ENCODE measurements at places on chromosomes 3 and 15.

- no peak for DNase-seq
Measured at GRCh38 chr15:85583442-85583841, 203.0 kb downstream of the AKAP13 start.

DNA sequence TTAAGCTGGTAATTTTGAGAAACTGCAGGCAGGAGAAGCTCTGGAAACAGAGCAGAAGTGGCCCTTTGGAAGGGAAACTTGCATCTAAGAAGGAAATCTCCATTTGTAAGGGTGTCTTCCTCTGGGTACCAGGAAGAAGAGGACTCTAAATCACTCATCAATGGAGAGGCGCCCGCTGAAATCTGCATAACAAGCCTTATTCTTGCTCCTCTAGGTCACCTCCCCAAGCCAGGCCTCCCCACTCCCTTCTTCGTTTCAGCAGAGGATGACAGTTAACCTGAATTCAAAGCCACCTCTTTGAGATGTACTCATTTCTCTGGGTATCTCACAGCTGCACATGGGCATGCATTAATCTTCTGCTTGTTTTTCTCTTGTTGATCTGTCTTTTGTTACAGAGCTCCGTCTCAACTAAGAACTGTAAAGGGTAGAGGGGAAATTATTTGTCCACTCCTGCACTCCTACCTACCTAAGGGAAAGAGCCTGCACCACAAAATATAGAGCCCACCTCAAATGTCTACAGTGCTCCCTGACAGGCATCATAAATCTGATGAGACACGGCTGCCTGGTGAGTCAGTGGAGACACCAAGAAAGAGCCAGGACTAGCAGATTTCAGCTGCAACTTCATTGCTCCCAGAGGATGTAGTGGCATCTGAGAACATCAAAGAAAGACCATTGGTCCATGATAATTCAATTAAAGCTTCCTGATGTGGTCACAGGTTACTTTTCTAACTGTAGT, 51.5 kb downstream of the GABRB3 start:
- DNase-seq: no peak

DNA sequence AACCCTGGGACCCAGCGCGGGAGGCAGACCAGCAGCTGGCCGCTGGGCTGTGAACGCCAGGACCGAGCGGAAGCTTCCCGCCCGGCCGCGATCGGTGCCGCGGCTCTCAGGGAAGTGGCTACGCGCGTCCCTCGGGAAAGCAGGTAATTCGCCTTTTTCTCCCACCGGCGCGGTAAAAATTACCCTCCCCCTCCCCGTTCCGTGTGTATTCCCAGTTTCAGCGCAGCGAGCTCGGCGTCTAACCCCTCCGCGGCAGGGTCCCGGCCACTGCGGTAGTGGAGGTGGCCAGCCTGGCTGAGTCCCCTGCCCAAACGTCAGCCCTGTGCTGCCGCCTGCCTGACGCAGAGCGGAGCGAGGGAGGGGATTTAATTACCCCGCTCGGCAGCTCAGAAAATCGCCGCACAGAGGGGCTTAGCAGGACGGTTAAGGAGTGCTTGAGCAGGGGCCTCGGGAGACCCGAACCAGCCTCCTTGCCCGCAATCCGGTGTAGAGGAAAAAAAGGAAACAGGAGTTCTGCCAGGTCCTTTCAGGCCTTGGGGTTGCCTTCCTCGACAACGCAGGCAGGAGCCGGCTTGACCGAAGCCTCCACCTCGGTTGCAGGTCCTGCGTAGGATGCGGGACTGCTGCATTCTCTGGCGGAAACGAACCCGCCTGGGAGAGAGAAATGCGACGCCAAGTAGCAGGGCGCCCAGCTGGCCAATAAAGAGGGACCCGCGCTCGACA, 2.9 kb downstream of the GATA2 start:
- DNase-seq: no peak

DNA sequence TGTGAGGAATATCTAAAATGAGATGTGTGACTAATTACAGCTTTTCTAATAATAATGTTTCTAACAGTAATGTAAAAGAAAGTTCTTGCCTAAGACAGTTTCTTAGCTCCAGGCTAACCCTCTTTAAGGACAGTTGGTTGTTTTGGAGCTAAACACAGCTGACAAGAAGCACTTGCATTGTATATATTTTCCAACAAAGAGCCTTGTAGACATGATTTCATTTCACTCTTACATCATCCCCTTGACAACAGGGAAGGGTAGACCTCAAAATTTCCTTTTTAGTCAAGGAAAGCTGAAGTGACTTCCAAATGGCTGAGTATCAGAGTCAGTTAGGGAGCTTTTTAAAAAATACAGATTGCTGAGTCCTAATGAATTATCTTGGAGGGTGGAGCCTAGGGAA, 4.1 kb downstream of the ARID3B start:
- no peak for DNase-seq

GRCh38 chr3:187987924-187988323, 166.0 kb upstream of the LPP start:
- DNase-seq: no peak

DNA sequence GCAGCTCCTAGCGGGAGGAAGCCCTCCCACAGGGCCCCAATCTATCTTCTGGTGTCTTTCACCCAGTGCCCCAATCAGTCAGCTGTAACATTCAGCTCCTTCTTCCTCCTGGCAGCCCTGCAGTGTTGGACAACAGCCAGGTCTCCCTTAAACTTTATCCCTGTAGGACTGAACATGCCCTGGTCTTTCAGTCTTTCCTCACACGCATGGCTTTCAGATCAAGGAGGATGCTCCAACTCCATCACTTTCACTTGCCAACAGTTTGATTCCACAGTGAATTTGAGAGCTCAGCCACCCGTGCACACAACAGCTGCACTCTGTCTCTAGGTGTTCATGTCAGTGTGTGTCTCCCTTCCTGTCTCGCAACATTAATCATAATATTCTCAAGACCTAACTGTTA, 28.5 kb upstream of the LRRC34 start:
- DNase-seq: no peak

DNA sequence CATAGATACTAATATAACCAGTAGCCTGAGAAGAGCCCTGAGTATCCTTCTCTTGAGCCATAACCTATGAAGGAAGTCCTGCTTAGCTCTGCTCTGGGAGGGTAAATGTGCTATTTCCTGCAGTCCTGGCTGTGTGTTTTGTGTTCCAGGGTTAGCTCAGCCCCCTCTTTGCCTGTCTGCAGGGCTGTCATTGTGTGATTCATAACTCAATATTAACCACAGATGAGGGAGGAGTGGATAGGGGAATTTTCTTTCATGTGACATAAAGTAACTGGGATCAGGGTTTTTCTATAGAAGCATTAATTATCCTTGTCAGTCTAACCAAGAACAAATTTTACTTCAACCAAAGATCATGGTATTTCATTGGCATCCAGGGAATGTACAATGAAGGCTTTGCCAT, 183.3 kb upstream of the ZBTB20 start:
- no peak for DNase-seq

DNA sequence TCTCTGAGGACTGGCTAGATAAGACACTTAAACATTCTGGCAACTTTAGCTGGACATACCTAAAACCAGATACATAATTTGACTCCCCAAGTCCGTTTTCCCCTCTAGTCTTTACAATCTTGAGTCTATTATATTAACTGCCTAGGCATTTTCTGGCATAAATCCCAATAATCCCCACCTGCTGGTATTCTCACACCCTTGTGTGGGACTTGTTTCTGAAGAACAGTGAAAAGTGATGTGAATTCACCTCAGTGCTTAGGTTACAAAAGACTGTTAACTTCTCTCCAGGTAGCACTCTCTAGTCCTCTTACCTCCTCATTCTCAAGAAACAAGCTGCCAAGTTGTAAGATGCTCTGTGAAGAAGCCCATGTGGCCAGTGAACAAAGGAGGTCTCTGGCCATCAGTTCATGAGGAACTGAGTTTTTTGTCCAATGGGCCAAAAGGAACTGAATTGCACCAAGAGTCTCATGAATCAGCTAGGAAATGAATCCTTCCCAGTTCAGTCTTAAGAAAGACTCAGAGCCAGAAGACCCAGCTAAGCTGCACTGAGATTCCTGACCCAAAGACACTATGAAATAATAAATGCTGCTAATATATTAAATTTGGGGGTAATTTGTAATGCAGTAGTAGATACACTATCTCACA, 4.1 kb downstream of the OSBPL11 start:
- DNase-seq: no peak

DNA sequence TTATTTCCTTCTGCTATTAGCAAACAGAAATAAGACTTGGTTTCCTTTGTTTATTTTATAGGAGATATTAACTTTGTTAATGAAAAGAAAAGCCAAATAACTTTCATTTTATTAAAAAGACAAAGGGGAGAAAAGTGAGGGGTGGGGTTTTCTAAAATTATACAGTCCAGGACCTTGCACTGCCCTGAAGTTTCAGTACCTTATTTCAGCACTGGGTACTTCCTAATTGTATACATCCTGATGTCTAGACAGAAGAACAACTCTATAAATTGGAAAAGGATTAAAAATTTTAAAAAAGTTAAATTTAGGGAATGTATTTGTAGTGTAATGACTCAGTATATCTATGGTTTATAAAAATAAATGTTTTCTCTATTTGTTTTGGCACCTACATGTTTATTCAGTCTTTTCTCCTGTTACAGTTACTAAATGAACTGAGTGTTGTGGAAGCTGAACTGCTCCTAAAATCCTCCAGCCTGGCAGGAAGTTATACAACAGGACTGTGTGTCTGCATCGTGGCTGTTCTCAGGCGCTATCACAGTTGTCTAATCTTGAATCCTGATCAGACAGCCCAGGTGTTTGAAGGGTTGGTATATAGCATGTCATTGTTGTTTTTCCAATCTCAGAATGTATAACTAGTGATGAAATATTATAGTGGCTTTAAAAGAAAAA, 27.6 kb upstream of the P2RY13 start:
- no peak for DNase-seq

- peak; percentile 48 for DNase-seq
Measured at GRCh38 chr15:22866079-22866478, 27.6 kb downstream of the NIPA2 start.

DNA sequence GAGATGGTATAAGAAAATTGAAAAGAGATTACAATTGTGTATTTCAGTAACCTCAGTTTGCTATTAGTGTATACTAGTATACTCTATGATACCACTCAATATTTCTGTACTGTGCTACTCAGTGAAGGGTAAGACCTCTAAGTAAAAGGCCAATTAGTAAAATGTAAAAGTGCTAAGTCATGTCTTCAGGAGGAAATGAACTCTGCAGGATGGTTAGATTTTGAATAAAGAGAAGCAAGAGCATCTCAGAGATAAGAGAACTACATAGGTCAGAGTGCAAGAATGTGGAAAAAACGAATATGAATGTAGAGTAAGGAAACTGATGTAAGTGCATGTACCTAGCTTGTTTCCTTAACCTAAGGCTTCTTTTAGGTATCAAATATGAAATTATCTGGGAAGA, 796.6 kb upstream of the GBE1 start:
- DNase-seq: no peak

- peak; percentile 18 for DNase-seq
Measured at GRCh38 chr3:8607234-8608040, 37.2 kb downstream of the SSUH2 start.

GRCh38 chr3:71887256-71887655, 102.3 kb upstream of the PROK2 start:
- DNase-seq: no peak

DNA sequence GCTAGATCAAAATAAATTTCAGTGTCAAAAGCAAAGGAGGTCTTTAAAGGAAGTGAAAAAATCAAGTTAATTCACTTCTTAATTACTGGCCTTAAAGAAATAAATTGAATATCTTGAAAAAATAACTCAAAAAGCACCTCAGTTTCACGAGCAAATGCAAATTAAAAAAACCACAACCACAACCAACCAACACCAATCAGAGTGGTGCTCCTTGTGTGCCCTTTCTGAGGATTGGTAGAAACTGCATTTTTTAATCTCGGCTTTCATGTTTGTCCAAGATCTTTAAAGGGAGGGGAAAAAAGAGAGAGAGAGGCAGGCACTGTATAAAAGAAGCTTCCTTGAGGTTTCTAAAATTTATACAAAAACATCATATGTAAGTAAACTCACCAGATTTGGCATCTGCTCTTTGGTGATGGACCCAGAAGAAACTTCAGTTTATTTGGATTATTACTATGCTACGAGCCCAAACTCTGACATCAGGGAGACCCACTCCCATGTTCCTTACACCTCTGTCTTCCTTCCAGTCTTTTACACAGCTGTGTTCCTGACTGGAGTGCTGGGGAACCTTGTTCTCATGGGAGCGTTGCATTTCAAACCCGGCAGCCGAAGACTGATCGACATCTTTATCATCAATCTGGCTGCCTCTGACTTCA, at the start of gene GPR15:
GPR15 (plus strand) TSS at position 357 of the 653 bp plus-strand sequence; CDS start at position 413, 56 bp downstream.
- no peak for DNase-seq

- DNase-seq: no peak
Measured at GRCh38 chr3:61960976-61961375, 399.6 kb downstream of the PTPRG start.

GRCh38 chr3:148708409-148708808, 10.7 kb downstream of the AGTR1 start:
- DNase-seq: no peak

GRCh38 chr3:141900343-141900742, 23.9 kb downstream of the ATP1B3 start:
- DNase-seq: no peak

GRCh38 chr15:44535523-44536301, 1.2 kb upstream of the EIF3J start:
- DNase-seq: peak; percentile 42

GRCh38 chr15:51724673-51725072, 12.8 kb downstream of the LYSMD2 start:
- DNase-seq: no peak

- DNase-seq: peak; percentile 59
Measured at GRCh38 chr15:32861761-32862160, 144.0 kb downstream of the GREM1 start.

- no peak for DNase-seq
Measured at GRCh38 chr15:81407718-81408117, 33.7 kb upstream of the TMC3 start.

GRCh38 chr3:152266221-152266995, 2.3 kb upstream of the MBNL1 start:
- no peak for DNase-seq

DNA sequence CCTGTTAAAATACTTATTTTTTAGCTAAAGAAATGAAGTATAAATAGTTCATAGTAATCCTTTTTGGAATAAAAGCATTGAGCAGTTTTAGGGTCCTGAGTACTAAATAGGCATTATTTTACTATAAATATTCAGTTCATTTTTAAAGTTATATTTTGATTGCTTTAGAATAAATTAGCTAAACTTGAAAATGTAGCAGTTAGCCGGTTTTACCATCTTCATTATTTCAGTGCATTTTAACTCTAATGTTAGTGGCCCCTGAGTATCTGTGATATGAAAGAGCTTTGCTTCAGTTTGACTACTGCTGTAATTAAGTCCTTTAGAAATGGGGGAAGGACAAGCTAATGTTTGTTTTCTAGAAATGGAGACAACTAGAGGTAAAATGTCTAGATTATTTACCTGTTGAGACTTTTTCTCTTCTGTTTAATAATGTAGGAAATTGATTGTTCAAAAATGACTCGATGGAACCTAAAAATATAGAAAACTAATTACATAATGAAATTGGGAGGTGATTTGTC, 3.6 kb downstream of the SMC4 start:
- no peak for DNase-seq

DNA sequence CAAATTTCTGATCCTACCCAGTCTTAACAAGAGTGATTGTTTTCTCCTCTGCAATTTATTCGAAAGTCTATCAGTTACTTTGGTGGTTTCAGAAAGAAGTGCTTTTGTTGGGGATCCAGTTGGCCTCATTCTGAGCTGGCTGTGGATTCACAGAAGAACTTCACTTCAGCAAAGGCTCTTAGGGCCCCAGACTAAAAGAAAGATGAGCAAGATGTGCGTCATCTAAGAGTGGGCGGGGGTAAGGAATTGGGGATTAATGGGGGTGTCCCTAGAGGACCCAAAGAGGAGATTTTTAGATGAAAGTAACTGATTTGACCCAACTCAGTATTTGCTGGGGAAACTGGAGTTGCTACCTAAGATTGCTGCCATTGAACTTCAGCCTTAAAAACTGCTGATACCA, 63.9 kb upstream of the TSEN2 start:
- DNase-seq: no peak
